ENCODE measurements at places on chromosomes 12 and 14. TPM values are rescaled to one million over a fixed set of nuclear protein-coding genes. Genes with fewer than 3 reads are reported as not detected.

DNA sequence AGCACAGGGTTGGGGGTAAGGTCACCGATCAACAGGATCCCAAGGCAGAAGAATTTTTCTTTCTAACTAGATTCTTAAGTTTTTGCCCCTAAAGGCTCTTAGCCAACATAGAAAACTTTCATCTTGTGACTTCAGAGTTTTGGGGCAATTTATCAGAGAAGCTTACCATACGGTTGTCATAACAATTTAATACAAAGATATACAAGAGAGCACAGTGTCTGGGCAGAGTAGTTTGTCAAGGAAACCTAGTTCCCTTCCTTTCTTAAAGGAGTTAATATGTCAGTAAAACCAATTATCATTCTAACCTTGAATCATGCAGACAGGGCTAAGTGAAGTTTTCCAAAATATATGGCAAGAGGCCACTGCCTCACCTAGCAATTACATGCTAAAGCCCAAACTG is 18.4 kb downstream of the NR2C1 start:
- H3K4me1 ChIP-seq = no peaks in the 10 kb centered on the region
- DNase-seq = no peak
- no peaks in the 10 kb centered on the region for H3K27me3 ChIP-seq
- no peak overlapping the region for H3K4me3 ChIP-seq

DNA sequence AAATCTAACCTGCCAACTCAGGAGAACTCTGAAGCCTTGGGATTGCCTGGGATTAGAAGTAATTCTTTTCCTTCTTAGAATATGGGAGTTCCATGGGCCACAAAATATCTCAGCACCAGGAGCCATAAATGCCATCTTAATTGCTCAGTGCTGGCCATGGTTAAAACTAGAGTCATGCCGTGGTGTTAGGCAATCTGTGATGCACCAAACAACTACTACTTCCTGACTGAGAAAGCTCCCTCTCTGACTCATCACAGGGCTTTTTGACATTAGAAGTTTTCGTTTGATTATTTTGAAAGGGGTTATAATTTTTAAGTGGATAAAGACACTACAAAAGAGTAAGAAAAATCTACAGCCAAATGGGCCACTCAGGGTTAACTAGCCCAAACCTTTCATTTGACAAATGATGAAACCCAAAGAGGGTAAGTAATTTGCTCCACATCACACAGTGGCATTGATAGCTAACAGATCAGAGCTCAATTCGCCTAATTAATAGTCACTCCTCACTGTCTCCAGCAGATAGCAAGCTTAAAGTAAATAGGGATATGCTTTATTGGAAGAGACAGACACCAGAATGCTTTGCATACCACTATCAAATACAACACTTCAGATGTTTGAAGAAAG is 377.3 kb downstream of the EMP1 start:
- H3K36me3 ChIP-seq = no peaks in the 10 kb centered on the region
- H3K27me3 ChIP-seq = peaks cover 3% of the 10 kb centered on the region
- H3K27ac ChIP-seq = no peak overlapping the region
- no peaks in the 10 kb centered on the region for H3K4me1 ChIP-seq
- H3K4me3 ChIP-seq = no peak overlapping the region
- DNase-seq = no peak

- no peak overlapping the region for H3K27ac ChIP-seq
- H3K36me3 ChIP-seq = no peaks in the 10 kb centered on the region
- H3K4me1 ChIP-seq = peaks cover 3% of the 10 kb centered on the region
- H3K27me3 ChIP-seq = peaks cover 2% of the 10 kb centered on the region
- no peak for DNase-seq
- H3K4me3 ChIP-seq = no peak overlapping the region
These were observed 351.3 kb downstream of the BCAT1 start for GRCh38 chr12:24597580-24597979.

- H3K27ac ChIP-seq = no peak overlapping the region
- H3K4me1 ChIP-seq = no peaks in the 10 kb centered on the region
- no peaks in the 10 kb centered on the region for H3K36me3 ChIP-seq
- no peaks in the 10 kb centered on the region for H3K27me3 ChIP-seq
- H3K4me3 ChIP-seq = no peak overlapping the region
These were observed 415.8 kb downstream of the TMTC2 start for GRCh38 chr12:83102499-83102898.

DNA sequence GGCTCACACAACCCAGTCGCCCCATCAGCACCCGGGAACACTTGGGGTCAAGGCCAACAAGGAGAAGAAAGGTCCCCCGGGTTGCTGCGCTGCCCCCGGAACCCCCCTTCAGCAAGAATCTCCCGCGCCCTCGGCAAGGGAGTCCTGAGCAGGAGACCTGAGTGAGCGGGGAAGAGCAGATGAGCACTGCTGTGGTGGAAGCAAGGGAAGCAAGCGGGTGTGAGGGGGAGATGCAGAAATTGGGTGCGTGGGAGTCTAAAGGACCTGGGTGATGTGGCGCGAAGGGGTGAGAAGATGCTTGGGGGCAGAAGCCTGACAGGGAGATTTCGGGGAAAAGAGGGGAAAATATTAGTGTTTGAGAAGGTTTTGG is 105.5 kb upstream of the PRB2 start:
- H3K27me3 ChIP-seq = peaks cover 31% of the 10 kb centered on the region
- no peaks in the 10 kb centered on the region for H3K36me3 ChIP-seq
- H3K27ac ChIP-seq = no peak overlapping the region
- no peak for DNase-seq
- peaks cover 4% of the 10 kb centered on the region for H3K4me1 ChIP-seq

- no peak overlapping the region for H3K27ac ChIP-seq
- H3K27me3 ChIP-seq = no peaks in the 10 kb centered on the region
- no peaks in the 10 kb centered on the region for H3K36me3 ChIP-seq
- no peak for DNase-seq
These were observed 24.9 kb downstream of the TCTN1 start for GRCh38 chr12:110638796-110639195.

DNA sequence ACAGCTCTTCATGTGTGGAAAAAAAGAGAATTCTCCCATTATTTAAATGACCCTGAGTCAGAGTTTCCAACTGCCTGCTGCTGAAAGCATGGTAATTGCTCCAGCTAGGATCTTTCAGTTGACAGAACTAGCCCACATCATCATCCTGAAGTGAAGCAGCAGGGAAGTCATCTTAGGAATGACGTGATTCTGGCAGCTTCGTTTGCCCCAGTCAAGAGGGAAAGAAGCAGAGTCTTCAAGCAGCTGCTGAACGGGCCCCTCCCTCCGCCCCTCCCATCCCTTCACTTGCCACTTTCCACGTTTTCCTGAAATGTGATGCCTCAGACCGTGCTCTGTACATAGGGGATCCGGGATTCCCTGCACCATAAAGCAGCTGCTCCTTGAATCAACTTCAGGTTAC is 455.0 kb upstream of the TMEM132C start:
- no peaks in the 10 kb centered on the region for H3K4me1 ChIP-seq
- H3K27ac ChIP-seq = no peak overlapping the region
- no peaks in the 10 kb centered on the region for H3K27me3 ChIP-seq
- H3K36me3 ChIP-seq = no peaks in the 10 kb centered on the region

DNA sequence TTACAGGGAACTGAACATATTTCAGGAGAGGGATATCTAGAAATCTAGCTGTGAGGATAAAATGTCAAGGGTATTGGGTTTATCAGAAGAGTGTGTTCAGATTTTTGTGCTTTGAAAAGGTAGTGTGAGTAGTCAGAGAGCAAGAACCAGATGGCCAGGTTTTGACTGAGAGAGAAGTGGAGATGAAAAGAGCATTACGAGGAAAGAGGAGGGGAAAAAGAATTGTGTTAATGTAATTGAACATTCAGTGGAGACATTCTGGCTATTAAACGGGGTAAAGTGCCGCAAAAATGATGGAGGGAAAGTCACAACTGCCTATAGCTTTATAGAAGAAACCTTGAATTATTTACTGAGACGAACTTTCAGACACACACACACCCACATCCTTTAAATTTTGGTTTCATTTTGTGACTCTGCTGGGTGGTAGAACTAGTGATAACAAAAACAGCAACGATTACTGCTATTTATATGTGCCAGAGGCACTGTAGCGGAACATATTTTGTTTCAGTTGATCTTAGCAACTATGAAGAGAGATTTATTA is 213.6 kb downstream of the ERC1 start:
- H3K27me3 ChIP-seq = no peaks in the 10 kb centered on the region
- no peak overlapping the region for H3K4me3 ChIP-seq
- peaks cover 11% of the 10 kb centered on the region for H3K4me1 ChIP-seq
- peaks cover 2% of the 10 kb centered on the region for H3K36me3 ChIP-seq
- no peak overlapping the region for H3K27ac ChIP-seq
- peak; percentile 4 for DNase-seq

DNA sequence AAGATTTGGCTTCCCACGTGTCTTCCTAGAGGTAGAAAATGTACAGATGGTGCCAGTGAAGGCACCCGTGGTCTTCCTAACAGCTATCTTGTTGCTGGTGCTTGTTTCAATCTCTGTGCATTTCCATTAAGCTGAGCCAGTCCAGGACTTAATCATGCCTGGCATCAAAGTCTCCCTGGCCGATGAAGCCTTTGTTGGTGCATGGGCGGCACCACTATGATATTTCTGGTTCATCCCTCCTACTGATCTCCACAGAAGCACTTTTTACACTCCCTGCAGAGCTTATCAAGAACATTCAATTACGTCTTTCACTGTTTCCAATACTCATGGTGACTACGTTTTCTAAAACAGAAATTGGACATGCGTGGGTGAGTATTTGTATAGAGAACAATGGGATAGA is 128.4 kb downstream of the TTC8 start:
- no peak overlapping the region for H3K27ac ChIP-seq
- no peak for DNase-seq
- peaks cover 2% of the 10 kb centered on the region for H3K36me3 ChIP-seq
- peaks cover 20% of the 10 kb centered on the region for H3K27me3 ChIP-seq
- no peaks in the 10 kb centered on the region for H3K4me1 ChIP-seq
- H3K4me3 ChIP-seq = no peak overlapping the region

GRCh38 chr12:117485984-117486839 is 124.8 kb upstream of the NOS1 start:
- no peak overlapping the region for H3K4me3 ChIP-seq
- DNase-seq = no peak
- no peaks in the 10 kb centered on the region for H3K36me3 ChIP-seq
- H3K4me1 ChIP-seq = no peaks in the 10 kb centered on the region

- peaks cover 25% of the 10 kb centered on the region for H3K36me3 ChIP-seq
- no peak overlapping the region for H3K4me3 ChIP-seq
- peaks cover 34% of the 10 kb centered on the region for H3K4me1 ChIP-seq
- no peak overlapping the region for H3K27ac ChIP-seq
These were observed 39.5 kb downstream of the PPHLN1 start for GRCh38 chr12:42365486-42365885.

DNA sequence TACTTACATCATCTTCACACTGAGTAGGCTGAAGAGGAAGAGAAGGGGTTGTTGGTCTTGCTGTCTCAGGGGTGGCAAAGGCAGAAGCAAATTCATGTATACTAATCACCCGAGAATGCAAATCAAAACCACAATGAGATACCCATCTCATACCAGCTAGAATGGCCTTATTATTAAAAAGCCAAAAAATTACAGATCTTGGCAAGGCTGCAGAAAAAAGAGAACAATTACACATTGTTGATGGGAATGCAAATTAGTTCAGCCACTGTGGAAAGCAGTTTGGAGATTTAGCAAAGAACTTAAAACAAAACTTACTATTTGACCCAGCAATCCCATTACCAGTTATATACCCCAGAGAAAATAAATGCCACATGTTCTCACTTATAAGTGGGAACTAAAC is 154.9 kb downstream of the SEC23A start:
- H3K27ac ChIP-seq = no peak overlapping the region
- H3K4me3 ChIP-seq = no peak overlapping the region
- H3K27me3 ChIP-seq = no peaks in the 10 kb centered on the region
- DNase-seq = no peak
- no peaks in the 10 kb centered on the region for H3K36me3 ChIP-seq
- no peaks in the 10 kb centered on the region for H3K4me1 ChIP-seq

DNA sequence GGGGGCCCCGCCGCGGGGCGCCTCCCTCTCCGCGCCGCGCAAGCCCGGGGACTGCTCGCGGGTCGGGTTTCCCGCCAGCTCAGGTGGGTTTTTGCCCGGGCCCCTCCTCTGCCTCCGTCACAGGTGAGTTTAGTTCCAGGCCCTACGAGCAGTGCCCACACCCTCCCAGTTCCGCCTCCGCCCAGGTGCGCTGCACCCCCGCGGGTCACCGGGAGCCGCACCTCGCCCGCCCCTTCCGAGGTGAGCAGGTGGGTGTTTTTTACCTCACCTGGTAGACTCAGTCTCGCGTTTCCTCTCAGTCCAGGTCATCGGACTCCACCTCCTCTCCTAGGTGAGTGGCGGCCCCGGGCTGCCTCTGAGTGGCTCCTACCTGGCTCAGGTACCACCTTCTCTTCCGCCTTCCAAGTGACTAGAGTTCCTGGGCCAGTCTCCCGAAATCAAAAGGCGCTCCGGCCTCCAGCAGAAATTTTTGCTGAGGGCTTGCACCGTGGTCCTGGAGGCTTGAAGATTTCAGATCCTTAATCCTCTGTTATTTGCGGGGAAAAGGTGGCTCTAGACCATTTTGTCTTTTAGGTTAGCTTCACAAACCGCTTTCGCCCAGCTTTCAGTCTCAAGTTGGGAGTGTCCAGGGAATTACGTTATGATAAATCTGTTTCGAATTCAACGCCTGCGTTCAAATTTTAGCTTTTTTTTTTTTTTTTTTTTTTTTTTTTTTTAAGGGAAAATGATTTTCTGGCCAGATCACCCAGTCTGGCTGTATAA is at the start of gene TMEM30B:
Gene TMEM30B, minus strand, starts transcription at position 153 of the 762 bp plus-strand sequence. CDS start 191 bp downstream, outside the sequence.
- no peaks in the 10 kb centered on the region for H3K36me3 ChIP-seq
- H3K4me3 ChIP-seq = peak within 1 kb of the TSS; percentile 85
- peak; percentile 27 for DNase-seq
- peak within 1 kb of the TSS; percentile 88 for H3K27ac ChIP-seq
- H3K27me3 ChIP-seq = peaks cover 2% of the 10 kb centered on the region

KRT2 gene
- not detected for total RNA-seq

KRT80 gene
- total RNA-seq = not detected

GPR65 gene
- 16.9 TPM for total RNA-seq

C14orf132 gene
- total RNA-seq = 2.3 TPM
